ENCODE measurements at places on chromosomes 6 and 20.

GRCh38 chr6:40788661-40789655 lies 201.8 kb upstream of the LRFN2 start:
- no peak for DNase-seq

GRCh38 chr6:162962093-162962492 lies 234.3 kb downstream of the PACRG start:
- DNase-seq = no peak

DNA sequence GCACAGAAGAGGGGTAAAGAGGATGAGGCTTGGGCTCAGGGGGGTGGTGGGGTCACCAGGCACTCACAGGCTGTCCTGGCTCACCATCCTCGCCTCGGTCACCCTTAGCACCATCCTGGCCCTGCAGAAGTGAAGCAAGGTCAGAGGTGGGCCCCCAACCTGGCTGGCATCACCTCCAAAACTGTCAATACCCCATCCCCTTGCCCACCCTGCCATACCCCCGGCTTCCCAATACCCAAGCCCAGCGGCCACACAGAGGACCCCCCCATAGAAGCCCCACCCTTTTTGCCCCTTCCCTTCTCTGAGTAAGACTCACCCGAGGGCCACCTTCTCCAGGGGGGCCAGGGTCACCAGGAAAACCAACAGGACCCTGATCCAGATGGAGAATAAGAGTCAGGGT lies 23.6 kb downstream of the COL11A2 start:
- no peak for DNase-seq

DNA sequence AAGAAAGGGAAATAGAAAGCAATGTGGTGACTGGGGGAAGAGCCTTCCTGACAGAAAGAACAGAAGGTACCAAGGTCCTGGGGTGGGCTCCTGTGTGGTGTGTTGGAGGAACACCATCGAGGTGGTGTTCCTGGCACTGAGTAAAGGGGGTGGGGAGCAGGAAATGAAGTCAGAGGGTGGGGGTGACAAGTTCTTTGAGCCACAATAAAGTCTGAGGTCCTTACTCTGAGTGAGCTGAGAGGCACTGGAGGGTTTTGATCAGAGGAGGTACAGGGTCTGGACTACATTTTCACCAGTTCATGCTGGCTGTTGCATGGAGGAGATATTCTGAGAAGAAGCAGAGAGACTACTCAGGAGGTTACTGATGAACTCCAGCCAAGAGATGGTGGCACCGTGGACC lies 198.2 kb downstream of the GMPR start:
- no peak for DNase-seq

DNA sequence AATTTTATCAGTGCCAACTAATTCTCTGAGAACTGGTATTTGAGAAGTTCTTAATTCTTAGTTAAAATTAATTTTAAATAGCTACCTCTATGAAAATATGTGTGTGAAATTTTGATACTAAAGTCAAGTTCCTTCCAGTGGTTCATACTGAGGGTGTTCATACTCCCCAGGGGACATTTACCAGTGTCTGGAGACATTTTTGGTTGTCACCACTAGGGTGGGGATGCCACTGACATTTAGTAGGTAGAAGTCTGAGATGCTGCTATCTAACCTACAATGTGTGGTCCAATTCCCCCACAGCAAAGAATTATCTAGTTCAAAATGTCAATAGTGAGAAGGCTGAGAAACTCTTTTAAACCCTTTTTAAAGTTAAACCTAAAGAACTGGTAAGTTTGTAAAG lies 463.8 kb downstream of the ADGRB3 start:
- no peak for DNase-seq

All from GM04503 (cell line).